Stimulated activated CD4-positive, alpha-beta T cell treated with anti-CD3 and anti-CD28 coated beads, Interleukin-4, amount 100 ng/mL, for 1 hour (primary cell): ENCODE measurements at places on chromosomes 7 and 10.

DNA sequence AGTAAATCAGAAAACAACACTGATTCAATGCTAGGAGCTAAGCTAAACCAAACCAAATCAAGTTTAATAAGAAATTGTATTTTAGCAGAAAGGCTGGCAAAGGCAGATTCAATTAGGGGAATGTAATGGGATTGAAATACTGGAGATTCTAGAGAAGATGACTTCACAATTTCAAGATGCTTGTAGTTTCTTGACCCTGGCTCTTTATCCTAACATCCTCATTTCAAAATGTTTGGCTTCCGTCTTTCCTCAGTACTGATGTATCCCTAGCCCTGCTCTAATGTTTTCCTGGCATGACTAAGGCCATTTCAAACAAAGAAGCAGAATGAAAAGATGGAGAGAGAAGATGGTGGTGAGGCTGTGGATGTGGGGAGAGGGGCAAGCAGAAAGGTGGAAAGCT lies 2.7 kb upstream of the JCAD start:
- no peak for DNase-seq

GRCh38 chr10:88793712-88794299 lies 8.7 kb upstream of the LIPM start:
- DNase-seq, result no peak

GRCh38 chr10:132548869-132549268 lies 11.3 kb downstream of the INPP5A start:
- no peak for DNase-seq

- DNase-seq, result no peak
Observed at GRCh38 chr10:108782411-108782810, 1140.9 kb downstream of the XPNPEP1 start.

- no peak for DNase-seq
Observed at GRCh38 chr7:134701272-134701671, 54.6 kb downstream of the BPGM start.

DNA sequence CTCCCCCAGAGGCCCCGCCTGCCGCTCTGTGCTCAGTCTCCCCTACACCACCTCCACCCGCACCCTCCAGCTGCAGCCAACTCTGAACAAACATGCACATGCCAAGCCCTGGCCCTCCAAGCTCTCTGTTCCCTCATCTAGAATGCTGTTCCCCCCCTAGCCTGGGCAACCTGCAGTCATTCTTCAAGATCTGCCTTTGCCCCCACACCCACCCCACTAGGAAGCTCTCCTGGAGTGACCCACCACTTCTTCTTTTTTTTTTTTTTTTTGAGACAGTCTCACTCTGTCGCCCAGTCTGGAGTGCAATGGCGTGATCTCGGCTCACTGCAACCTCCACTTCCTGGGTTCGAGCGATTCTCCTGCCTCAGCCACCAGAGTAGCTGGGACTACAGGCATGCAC lies 13.7 kb downstream of the MYL10 start:
- no peak for DNase-seq

- DNase-seq, result no peak
Observed at GRCh38 chr7:37784015-37784414, 64.4 kb upstream of the NME8 start.

DNA sequence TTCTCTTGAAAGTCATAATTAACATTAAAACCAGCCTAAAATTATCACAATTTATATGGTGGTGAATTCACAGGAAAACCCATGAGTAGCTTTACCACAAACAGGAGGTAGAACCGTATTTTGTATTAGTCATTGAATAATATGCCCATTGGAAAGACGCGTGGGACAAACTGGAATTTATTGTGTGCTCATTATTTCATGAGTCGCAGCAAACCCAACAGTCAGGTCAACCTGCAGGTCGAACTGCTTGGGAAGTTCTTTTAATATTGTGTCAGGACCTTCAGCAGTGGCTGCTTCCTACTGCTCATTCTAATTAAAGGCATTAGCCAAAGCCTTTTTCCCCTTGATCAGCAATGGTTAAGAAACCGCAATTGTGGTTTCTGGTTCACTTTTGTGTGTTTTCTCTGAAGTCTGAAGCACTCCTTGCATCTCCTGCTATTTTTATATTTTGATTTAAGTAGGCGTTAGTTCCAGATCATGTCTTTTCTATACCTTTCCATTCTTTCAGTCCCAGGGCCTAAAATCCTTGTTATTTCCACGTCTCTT lies 100.1 kb downstream of the RAB11FIP2 start:
- DNase-seq, result no peak

GRCh38 chr7:158075633-158076001 lies 512.0 kb downstream of the PTPRN2 start:
- DNase-seq, result no peak

- DNase-seq, result no peak
Observed at GRCh38 chr7:158133057-158133456, 454.6 kb downstream of the PTPRN2 start.

DNA sequence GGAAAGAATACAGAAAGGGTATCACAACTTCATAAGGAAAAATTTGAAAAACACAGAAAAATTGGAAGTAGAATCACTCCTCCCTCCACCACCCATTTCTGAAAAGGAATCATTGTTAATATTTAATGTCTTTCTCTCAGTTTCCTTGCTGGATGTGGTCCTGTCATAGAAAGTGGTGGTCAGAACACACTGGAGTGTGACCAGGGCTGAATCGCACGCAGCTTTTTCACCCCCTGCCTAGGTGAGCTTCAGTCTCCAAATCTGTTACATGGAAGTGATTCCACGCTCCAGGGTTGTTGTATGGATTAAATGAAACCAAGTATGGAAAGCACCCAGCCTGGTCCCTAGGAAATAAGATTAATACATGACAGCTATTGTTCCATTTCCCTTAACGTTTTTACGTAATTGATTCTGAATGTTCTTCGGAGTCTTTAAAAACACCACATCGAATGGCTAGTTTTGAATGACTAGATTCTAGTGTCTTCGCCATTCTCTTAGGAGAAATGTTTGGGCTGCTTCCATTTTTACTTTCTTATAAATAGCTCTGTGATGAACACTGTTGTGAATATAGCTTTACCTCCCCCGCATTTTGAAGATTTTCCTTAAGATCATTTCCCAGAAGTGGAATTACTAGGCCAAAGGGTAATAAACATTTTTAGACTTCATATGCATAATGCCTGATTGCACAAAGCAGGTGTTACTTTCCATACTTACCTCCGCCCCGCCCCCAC lies 10.9 kb upstream of the DUSP5 start:
- DNase-seq, result no peak

DNA sequence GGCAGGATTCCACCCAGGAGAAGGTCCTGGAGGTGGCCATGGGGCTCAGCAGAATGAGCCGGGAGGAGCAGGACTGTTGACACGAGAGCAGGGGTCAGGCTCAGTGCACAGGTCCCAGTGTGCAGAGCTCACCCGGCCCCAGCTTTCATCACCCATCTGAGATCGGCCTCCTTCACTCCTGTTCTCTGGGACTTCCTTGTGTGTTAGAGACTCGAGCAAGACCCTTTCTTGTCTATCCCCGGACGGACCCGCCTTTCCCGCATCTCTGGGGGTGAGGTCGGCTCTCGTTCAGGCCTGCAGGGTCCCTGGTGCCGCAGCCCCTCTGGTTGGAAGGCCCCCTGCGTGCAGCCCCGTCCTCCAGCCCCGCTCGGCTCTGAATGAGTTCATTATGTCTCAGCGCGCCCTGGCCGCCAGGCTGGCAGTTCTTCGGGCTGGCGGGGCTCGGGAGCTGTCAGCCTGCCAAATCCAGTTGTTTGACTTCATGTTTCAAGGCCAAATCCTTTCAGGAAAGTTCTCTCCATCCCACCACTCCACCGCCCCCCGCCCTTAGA lies 127.9 kb downstream of the LHPP start:
- no peak for DNase-seq

GRCh38 chr7:12066521-12066920 lies 144.6 kb upstream of the TMEM106B start:
- DNase-seq, result no peak

- DNase-seq, result no peak
Observed at GRCh38 chr10:87596351-87596750, 63.3 kb upstream of the PAPSS2 start.

GRCh38 chr7:144133307-144133706 lies 10.3 kb downstream of the OR2A14 start:
- no peak for DNase-seq

DNA sequence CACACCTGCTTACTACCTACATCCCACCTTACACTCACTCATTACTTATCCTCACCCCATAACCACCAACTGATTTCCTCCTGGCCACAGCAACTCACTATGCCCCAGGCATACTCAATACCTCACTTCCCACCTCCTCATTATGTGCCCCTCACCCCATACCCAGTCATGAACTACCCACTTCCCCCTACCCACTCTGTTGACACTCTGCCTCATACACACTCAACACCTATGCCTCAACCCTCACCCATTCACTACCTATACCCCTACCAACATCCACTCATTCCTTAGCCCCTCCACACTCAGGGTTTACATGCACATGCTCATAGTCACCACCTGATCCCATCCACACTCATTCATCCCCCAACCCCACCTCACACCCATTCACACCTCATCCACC lies 39.6 kb downstream of the SEC61G start:
- no peak for DNase-seq

DNA sequence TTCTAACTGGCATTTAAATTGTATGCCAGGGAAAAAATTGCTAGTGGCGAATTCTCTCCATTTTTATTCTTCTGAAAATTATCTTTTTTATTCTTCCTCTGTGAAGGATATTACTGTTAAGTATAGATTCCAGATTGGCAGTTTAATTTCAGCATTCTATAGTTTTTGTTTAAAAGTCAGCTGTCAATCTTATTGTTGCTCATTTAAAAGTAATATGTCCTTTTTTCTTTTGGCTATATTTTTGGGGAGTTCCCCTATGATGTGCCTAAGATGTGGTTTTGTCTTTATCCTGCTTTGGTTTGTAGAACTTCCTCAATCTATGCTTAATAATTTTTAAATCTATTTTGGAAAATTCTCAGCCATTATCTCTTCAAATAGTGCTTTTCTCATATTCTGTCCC lies 135.9 kb downstream of the ARHGAP12 start:
- DNase-seq, result no peak
